ENCODE measurements at places on chromosomes 6 and 20.

DNA sequence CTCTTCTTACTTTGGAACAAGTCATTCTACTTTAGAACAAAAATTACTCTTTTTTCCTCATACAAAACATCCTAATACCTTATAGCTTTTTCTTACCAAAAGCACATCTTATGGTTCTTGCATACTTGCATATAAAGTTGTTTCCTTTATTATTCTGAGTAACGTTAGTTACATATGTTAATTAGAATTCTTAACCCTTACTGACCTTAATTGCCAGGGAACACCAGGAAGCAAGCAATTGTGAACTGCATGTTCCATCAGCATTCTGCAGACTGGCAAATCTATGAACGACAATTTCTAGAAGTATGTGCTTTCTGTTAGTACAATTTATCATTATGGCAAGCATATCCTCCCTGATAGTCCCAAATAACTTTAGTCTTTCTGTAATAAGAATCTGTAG is 831.0 kb downstream of the C6orf118 start:
- no peak for DNase-seq

GRCh38 chr6:113102761-113103160 is 754.4 kb upstream of the MARCKS start:
- DNase-seq = no peak

DNA sequence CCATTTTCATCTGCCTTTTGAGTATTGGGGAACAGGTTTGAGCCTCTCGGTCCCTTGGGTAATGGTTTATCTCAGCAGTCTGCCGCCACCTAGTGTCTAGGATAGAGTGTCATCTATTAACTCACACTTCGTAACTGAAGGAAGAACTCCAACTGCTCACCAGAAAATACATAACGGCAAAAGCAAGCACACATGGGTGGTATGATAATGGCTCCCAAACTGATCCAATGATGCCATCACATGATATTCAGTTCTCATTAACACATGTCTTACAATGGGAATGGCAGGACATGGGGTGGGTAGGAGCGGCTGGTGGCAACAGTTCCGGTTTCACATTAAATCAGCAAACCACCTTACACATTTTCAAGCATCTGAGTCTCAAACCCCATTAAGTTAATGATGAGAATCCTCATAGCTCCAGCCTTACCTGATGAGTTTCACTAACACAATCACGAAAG is 110.7 kb upstream of the PHACTR1 start:
- peak; percentile 54 for DNase-seq

- no peak for DNase-seq
Observed at GRCh38 chr20:61159957-61160686, 91.9 kb upstream of the CDH4 start.

GRCh38 chr6:4660377-4661321 is 115.6 kb upstream of the CDYL start:
- no peak for DNase-seq

Data from NCI-H1048 (cell line).